ENCODE measurements at places on chromosomes 3 and 15.

DNA sequence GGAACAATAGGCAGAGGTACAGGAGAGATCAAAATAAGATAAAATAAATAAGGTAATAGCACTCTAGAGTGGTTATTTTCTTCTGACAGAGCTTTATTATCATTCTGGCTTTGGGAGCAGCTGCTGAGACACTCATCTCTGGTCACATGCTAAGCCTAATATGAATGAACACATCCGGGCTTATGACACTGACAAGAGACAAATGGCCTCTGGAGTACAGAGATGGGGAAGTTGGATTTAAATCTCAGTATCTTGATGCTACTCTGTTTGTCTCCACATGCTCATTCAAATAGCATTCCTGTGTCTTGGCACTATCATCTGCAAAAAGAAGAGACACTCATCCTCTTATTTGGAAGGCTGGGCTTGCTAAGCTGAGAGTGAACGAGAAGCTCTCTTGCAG, 55.6 kb downstream of the TMEM45A start:
- peak; percentile 24 for DNase-seq

- no peak for DNase-seq
Observed at GRCh38 chr3:143436231-143436930, 316.8 kb downstream of the CHST2 start.

DNA sequence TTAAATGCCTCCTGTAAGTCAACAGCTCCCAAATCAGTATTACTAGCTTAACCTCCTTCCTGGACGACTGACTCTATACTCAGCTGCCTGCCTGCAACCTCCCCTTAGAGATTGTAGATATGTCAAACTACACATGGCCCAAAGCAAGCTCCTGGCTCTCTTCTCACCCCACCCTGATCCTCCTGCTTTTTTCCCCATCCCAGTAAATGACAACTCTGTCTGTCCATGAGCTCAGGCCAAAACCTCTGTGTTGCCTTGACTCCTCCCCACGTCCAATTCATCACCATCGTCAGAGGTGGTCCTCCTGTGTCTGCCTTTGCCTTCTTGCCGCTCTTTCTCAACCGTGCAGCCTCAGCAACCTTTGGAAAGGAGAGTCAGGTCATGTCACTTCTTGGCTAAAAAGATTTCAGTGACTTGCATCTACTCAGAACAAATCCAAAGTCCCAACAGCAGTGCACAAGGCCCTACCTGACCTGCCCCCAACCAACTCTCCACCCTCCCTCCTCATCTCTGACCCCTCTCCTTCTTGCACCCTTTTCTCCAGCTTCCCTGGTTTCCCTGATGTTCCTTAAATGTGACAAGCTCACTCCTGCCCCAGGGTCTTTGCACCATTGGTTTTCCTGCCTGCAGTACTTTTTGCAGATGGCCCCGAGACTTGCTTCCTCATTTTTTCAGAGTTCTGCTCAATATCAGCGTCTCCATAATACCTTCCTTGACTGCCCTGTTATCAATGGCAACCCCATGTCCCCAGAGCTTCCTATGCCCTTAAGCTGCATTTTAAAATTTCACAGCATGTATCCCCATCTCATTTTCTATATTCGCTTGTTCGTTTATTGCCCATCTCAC, 52.8 kb downstream of the LSM3 start:
- no peak for DNase-seq

- no peak for DNase-seq
Observed at GRCh38 chr3:161939918-161940620, 443.5 kb downstream of the OTOL1 start.

- no peak for DNase-seq
Observed at GRCh38 chr3:177882124-177882648, 654.0 kb upstream of the KCNMB2 start.

DNA sequence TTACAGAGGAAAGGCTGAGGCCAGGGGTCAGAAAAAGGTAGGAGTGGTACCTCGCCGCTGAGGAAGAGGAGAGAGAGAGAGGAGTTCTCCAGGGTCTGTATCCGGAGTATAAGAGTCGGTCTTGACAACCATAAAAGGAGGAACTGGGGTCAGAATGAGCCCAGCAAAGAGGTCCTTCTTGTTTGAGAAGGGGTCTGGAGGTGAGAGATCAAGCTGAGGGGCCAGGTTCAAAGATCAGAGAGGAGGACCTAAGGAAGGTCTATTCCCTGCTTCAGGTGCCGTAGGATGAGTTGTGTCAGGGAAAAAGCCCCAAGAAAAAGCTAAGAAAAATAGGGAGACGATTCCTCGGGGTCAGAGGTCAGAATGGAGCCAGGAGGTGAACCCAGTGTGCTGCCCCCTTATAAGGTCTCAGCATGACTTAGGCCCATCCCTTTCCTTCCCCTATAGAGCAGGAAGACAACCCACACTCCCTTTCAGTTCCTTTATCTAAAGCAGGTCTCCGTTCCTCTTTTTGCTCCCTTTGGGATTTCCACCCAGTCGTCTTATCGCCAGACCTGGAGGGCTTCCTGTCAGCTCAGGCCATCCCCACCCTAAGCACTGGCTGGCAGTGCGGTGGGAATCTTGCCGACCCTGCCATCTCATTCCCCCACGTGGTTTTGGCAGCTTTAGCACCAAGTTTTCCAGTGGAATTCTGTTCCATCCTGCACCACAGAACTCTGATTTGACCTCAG, 651 bp downstream of the MTMR14 start:
- DNase-seq = no peak

- no peak for DNase-seq
Observed at GRCh38 chr15:70823196-70823595, 30.8 kb downstream of the LARP6 start.

DNA sequence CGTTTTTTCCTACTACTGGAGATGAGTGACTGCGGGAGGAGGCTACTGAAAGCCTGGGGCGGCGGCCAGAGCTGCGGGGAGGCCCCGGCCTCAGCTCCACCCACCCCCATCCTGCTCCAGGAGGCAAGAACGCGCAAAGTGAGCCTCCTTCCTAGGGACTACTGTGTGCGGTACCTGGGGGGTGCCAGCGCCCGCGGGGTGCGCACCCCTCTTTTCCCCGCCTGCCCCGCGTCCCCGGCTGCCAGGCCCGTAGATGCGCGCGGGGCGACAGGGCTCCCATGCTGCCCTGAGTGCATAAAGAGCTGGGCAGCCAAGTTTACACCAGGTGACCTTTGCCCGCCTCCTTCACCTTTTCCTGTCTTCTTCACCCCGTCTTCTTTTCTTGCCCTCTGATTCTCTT, 2.5 kb upstream of the USF3 start:
- no peak for DNase-seq

- DNase-seq = peak; percentile 97
Observed at GRCh38 chr15:40098489-40099261, 10.0 kb downstream of the BMF start.

- no peak for DNase-seq
Observed at GRCh38 chr3:103907567-103907966, 1459.1 kb upstream of the ALCAM start.

GRCh38 chr3:194870394-194871110, 184.9 kb downstream of the FAM43A start:
- DNase-seq = peak; percentile 45

- no peak for DNase-seq
Observed at GRCh38 chr15:70247281-70247680, 149.6 kb upstream of the TLE3 start.

DNA sequence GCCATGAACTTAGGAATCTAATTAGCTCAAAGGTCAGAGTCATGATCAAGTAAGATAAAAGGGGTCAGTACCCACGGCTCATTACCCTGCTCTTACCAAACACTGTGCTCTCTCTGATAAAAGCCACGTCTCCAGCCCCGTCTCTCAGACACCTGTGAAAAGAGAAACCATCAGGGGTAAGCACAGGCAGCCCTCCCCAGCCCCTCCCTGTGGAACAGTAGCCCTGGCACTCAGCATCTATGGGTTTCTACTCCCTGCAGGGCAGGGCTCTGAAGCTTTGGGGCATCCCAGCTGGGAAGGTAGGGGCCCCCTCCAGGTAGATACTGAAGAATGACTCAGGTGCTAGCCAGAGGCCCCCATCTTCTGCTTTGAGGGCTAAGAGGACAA, 10.5 kb downstream of the LTF start:
- DNase-seq = no peak
